ENCODE measurements at places on chromosomes 5 and 9.

DNA sequence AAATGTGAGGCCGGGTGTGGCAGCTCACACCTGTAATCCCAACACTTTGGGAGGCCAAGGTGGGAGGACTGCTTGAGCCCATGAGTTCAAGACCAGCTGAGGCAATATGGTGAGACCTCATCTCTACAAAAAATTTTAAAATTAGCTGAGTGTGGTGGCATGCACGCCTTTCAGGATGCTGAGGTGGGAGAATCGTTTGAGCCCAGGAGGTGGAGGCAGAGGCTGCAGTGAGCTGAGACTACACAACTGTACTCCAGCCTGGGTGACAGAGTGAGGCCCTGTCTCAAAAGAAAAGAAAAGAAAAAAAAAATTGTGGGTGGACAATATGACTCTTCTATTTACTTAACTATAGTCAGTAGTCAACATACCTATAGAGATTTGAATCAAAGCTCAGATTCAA, 4.8 kb downstream of the CHD1 start:
- no peak for DNase-seq

DNA sequence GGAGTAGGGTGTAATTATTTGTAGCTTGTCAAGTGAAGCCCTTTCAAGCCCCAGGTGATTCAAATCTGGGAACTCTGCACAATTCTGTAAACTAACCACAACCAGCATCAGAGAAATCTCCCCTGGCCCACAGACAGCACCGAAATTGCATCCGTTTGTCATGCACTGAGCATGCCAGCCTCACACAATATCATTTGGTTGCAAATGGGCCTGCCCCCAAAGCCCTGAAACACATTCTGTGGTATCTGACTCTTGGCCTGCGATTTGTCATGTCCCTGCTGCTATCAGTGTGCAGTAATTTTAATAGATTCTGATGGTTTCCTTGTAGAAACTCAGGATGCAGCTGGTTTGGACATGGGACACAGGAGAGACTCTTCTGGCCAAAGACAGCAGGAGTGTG, 35.3 kb downstream of the SNX24 start:
- DNase-seq: no peak

GRCh38 chr5:80941496-80941895, 18.7 kb upstream of the RASGRF2 start:
- DNase-seq: no peak

GRCh38 chr9:93587284-93587650, 10.9 kb downstream of the PHF2 start:
- no peak for DNase-seq

- peak; percentile 84 for DNase-seq
Measured at GRCh38 chr5:143108498-143109128, 294.9 kb downstream of the NR3C1 start.

- no peak for DNase-seq
Measured at GRCh38 chr5:107040907-107041306, 629.8 kb downstream of the EFNA5 start.

DNA sequence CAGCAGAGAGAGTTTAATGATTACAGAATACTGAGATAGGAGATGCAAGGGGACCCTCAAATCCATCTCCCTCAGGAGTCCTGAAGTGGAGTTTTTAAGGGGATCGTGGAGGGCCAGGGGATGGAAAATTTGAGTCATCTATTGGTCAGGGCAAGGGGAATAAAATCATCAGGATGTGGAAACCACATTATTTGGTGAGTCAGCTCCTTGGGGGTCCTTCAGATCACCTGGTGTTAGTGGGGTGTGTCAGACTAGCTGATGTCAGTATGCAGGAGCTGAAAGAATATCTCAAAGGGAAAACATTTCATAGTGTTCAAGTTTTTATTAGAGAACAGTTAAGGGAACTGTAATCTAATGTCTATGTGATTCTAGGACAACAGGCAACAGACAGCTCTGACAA, 183.0 kb upstream of the FTMT start:
- DNase-seq: no peak

GRCh38 chr5:39616131-39616530, 191.4 kb upstream of the DAB2 start:
- DNase-seq: no peak

DNA sequence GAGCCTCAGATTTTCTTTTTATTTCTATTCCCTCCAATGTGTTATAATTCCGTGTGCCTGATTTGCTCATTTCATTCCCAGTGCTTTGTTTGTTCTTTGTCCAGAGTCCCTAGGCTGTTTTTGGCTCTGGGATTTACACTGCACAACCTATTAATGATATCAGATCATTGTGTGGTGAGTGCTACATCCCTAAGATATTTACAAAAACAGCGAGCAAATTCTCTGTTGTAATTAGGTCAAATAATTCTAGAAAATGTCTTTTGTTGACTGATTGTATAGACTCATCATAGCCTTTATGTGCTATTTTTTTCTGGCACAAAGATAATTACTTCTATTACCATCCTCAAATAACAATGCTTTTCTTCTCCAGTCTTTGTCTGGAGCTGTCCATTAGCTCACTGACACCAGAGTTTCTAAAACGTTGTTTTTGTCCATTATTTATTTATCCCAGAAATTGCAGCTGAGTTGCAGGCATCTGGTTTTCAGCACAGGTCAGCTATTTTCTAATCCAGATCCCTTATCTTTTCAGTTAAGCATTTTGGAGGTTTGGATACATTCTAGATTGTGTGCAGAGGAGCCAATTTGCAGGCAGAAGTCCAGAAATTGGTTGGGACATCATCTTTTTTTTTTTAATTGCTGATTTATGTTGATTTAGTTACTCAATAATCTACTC, 379.9 kb upstream of the DMAC1 start:
- no peak for DNase-seq

- DNase-seq: no peak
Measured at GRCh38 chr9:120473608-120474007, 106.4 kb downstream of the CDK5RAP2 start.

DNA sequence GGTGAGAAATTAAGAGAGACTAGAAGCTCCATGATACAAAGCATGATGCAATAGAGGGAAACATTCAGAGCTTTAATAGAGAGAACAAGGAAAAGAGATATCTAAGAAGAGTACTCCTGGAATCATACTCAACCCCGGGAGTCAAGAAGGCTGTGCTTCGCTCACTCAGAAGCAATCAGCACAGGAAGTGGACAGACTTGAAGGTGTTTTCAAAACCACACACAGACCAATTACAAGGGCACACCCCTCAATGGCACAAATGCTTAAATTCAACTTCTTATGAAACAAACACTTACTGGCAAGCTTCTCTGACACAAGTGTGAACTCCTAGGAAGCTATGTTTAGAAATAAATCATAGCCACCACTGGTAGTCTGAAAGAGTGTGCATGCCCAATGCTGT, 462.3 kb downstream of the GABRG2 start:
- DNase-seq: no peak

- no peak for DNase-seq
Measured at GRCh38 chr5:61589946-61590345, 257.9 kb downstream of the ZSWIM6 start.

DNA sequence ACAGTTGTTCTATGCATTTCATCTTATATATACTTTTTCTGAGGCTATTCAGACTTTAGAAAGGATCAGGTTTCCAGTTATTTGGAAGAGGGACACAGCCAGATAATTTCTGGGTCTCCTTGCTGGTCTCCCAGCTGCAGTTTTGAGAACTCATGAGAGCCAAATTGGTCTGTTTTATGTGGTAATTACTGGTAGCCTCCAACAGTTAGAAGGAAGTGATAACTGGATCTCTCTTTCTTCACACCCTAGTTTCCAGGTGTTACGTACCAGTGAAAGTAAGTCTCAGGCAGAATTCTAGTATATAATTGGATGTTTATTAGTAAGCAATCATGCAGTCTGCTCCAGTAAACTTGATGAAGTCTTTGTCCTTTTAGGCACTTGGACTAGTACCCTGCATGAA, 63.2 kb upstream of the RPS23 start:
- DNase-seq: no peak

GRCh38 chr9:80732506-80732905, 956.8 kb downstream of the TLE1 start:
- DNase-seq: no peak

DNA sequence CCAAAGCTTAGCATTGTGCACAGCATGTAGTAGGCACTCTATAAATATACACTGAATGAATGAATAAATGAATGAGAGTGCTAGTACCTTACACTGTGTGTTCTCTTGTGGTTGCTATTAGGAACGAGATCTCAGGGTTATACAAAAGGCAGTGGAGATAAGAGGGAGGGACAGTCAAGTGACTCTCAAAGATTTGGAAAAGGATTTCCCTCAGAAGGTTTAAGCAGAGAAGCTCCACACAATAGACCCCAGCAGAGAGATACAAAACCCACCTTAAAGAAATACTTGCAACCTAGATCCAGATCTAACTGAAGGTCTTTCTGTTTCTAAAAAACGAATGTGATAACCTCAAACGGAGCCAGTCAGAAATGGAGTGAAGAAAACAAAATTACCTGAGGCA, 11.8 kb upstream of the EFNA5 start:
- DNase-seq: no peak

DNA sequence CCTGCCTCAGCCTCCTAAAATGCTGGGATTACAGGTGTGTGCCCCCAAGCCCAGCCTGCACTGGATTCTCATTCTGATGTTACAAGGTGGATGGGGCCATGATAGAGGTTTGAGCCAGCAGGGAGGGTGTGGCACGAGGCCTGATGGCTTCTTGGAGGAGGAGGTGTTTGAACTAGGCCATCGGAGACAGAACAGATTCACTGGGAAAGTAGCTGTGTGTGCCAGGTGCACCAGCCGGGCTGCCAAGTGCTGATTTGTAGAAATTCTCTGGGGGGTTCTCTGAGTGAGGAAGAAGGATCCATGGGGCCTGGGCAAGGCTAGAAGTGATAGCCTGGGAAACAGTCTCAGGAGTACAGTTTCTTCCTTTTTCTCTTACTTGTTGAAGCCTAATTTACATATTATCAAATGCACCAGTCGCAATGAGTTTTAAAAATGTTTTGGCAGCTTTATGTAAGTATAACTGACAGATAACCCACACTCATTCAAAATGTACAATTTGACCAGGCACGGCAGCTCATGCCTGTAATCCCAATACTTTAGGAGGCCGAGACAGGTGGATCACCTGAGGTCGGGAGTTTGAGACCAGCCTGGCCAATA, 31.1 kb upstream of the STXBP1 start:
- DNase-seq: peak; percentile 60

GRCh38 chr9:33446946-33447798, at the start of gene AQP3:
Gene AQP3 (minus strand): TSS chr9:33447593. CDS start chr9:33447530, 63 bp downstream.
- DNase-seq: peak; percentile 47

GRCh38 chr5:37071901-37072581, 177.1 kb downstream of the CPLANE1 start:
- no peak for DNase-seq

DNA sequence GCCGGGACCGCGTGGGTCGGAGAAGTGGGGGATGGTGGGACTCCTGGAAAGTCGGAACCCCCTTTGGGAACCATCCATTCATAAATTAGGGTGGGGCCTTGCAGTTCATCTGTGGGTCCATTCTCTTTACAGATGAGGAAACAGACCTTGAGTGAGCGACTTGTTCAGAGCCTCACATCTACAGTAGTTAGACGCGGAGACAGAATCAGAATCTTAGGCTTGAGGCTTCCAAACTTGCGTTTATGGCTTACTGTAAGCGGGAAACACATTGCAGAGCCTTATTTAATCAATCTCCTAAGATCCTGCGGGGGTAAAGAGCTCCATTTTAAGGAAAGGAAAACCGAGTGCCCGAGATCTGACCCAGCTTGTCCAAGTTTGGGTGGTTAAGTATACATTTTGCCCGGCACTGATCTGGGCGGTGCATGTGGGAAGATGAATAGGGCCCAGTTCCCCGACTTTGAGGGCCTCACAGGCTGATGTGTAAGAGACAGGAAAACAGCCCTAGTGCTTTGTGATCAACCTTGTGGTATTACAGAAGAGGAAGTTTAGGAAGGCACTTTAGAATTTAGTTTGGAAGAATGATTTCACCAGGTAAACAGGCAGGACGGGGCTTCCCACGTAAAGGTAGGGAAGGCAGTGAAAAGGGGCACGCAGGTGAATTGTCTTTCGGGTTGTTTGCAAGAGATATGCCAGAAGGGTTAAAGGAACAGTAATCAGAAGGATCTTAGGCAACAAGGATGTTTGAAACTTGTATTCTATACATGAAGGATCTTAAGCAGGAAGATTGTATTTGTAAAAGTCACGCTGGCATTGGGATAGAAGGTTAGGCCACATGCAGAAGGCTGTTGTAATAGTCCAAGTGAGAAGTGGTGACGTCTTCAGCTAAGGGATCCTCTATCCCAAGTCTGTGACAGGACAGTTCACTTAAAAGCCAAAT, 744 bp downstream of the TARS1 start:
- peak; percentile 38 for DNase-seq

GRCh38 chr9:120980951-120981350, 54.4 kb upstream of the TRAF1 start:
- DNase-seq: no peak

DNA sequence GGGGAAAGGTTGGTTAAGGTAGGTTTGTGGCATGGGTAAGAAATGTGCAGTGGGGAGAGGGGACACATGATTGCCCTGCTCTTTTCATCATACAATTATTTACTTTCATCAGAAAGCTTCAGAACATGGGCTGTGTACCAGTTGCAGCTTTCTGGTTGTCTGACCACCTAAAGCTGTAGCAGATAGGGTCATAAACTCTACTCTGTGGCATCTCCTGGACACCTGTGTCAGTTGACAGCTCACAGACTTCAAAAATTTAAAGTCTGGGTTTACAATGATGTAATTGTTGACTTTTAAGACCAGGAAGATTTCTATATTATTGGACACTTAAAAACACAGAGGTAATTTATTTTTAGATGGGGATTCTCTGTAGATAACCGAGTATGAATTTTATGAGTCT, 222.7 kb upstream of the PRR16 start:
- DNase-seq: no peak

GRCh38 chr5:37789991-37790390, 49.9 kb downstream of the GDNF start:
- DNase-seq: no peak

- no peak for DNase-seq
Measured at GRCh38 chr9:121750259-121750714, 98.9 kb downstream of the DAB2IP start.

DNA sequence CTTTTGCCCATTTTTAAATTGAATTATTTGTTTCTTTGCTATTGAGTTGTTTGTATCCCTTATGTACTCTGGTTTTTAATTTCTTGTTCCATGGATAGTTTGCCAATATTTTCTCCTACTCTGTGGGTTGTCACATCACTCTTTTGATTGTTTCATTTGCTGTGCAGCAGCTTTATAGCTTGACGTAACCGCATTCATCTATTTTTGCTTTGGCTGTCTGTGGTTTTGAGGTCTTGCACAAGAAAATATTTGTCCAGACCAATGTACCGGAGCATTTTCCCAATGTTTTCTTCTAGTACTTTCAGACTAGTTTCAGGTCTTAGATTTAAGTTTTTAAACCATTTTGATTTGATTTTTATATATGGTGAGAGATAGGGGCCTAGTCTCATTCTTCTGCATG, 36.2 kb upstream of the ZNF366 start:
- DNase-seq: no peak

- DNase-seq: no peak
Measured at GRCh38 chr5:164336906-164337305, 831.5 kb downstream of the MAT2B start.

DNA sequence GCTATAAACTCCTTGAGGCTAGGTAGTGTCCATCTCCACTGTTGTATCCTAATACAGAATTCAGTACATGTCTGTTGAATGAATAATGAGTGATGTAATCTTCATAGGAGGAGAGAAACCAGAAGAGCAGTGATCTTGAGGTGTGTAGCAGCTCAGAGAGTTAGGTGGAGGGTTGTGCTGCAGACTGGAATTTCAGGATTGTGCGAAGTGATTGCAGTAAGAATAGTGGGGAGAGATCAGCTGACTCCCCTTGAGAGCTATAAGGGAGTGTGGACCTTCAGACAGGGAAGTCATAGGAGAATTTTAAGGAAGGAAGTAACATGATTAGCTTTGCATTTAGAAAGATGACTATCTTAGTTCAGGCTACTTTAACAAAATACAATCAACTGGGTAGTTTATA, 4.4 kb downstream of the SNX24 start:
- DNase-seq: no peak
